ENCODE measurements at places on chromosomes 11 and 22. TPM values are rescaled to one million over a fixed set of nuclear protein-coding genes. Genes with fewer than 3 reads are reported as not detected.

Gene RIMBP3C
- 0.59 TPM for total RNA-seq

Gene ZBTB16
- 668 TPM for total RNA-seq

Gene CHCHD10
- total RNA-seq: not detected

Gene PAX6
- total RNA-seq: not detected

Gene MFRP
- total RNA-seq: not detected

Gene PTPRCAP
- 18.0 TPM for total RNA-seq

DNA sequence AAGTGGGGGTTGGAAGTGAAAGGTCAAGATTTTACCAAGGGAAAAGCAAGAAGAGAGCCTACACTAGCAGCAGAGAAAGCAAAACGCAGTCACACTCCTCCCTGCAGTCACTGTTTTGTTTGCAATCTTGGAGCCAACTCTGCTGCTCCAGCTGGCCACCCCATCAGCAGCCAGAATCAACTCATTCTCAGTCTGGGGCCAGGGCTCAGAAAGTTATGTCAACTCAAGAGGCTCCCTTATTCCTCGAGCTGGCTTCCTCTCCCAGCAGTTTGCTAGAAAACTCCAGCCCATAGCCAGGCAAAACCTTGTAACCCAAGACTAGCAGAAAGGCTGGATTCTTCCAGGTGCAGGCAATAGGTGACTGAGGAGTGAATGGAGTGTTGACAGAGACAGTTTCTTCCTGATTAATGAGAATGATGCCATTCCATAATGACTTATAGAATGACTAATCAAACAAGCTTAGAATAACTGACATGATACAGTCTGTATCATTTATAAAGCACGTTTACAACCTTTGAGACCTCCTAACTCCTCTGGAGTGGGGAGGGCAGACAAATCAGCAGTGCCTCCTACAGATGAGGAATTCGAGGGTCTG, 53.4 kb downstream of the P4HA3 start:
- H3K36me3 ChIP-seq: peaks cover 26% of the 10 kb centered on the region
- H3K4me1 ChIP-seq: no peaks in the 10 kb centered on the region
- H3K27ac ChIP-seq: no peak overlapping the region

GRCh38 chr22:28005513-28005912, 86.5 kb upstream of the PITPNB start:
- H3K27me3 ChIP-seq: no peaks in the 10 kb centered on the region
- peaks cover 11% of the 10 kb centered on the region for H3K4me1 ChIP-seq
- DNase-seq: no peak
- no peak overlapping the region for H3K27ac ChIP-seq
- no peak overlapping the region for H3K4me3 ChIP-seq

- H3K27ac ChIP-seq: no peak overlapping the region
- no peak overlapping the region for H3K4me3 ChIP-seq
- H3K36me3 ChIP-seq: no peaks in the 10 kb centered on the region
- no peak for DNase-seq
- H3K4me1 ChIP-seq: no peaks in the 10 kb centered on the region
- no peaks in the 10 kb centered on the region for H3K27me3 ChIP-seq
Measured at GRCh38 chr11:98565311-98565710, 455.4 kb upstream of the CNTN5 start.

DNA sequence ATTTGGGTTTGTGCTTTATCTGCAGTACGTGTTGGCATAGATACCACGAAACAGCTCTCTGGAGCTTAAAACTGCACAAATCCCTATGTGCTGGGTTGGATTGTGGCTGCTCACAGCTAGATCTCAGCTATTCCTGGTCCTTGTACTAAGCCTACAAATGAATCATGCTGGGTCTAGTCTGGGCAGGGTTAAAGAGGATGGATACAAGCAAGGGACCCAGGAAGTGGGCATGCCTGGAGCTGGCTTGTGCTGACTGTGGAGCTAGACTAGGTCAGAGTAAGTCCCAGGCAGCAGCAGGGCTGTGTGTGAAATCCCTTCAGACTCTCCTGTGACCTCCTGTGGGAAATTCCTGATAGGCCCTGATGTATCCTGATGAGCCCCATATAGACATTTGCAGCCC, 3.9 kb upstream of the E2F8 start:
- no peak for DNase-seq
- no peak overlapping the region for H3K27ac ChIP-seq
- peaks cover 66% of the 10 kb centered on the region for H3K27me3 ChIP-seq
- peaks cover 15% of the 10 kb centered on the region for H3K4me1 ChIP-seq
- H3K36me3 ChIP-seq: no peaks in the 10 kb centered on the region

DNA sequence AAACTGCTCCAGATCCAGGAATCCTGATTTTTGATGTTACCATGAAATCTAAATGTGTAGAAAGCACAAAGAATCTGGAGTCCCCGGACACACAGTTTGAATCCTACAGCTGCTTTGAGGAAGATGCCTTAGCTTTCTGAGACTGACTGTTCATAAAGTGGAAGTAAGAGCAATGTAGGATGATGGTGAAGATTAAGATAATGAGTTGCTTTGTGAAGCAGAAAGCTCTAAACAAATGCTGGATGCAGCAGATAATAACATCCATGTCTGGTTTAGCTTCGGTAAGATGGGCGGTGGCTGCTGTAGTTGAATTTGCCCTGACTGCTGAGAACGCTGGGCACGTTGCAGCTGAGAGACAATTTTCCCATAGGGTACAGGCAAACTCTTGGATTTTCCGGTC, 20.1 kb downstream of the OVOL1 start:
- no peaks in the 10 kb centered on the region for H3K36me3 ChIP-seq
- no peak overlapping the region for H3K27ac ChIP-seq
- no peaks in the 10 kb centered on the region for H3K4me1 ChIP-seq
- no peak overlapping the region for H3K4me3 ChIP-seq
- peaks cover 44% of the 10 kb centered on the region for H3K27me3 ChIP-seq
- no peak for DNase-seq

- DNase-seq: no peak
- H3K4me3 ChIP-seq: no peak overlapping the region
- H3K4me1 ChIP-seq: no peaks in the 10 kb centered on the region
Measured at GRCh38 chr11:61375761-61376108, 13.6 kb downstream of the TMEM138 start.

DNA sequence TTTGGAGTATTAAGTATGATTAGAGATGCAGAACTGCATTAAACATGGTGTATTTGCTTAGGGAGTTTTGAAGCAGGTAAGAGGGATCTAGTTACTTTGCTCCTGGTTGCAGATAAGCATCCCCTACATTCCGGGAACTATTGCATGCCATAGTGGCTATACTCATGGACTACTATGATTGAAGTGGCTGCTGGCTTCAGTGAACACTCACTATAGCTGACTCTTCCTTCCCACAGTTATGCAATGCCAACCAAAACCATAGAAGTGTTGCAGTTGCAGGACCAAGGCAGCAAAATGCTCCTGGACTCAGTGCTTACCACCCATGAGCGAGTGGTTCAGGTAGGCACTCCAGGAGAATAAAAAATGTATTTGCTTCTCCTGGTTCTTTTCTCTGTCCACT, 17.0 kb downstream of the COA4 start:
- H3K4me3 ChIP-seq: no peak overlapping the region
- H3K36me3 ChIP-seq: no peaks in the 10 kb centered on the region
- H3K4me1 ChIP-seq: peaks cover 12% of the 10 kb centered on the region

- no peaks in the 10 kb centered on the region for H3K27me3 ChIP-seq
Measured at GRCh38 chr11:101807531-101807930, 107.3 kb upstream of the CEP126 start.

DNA sequence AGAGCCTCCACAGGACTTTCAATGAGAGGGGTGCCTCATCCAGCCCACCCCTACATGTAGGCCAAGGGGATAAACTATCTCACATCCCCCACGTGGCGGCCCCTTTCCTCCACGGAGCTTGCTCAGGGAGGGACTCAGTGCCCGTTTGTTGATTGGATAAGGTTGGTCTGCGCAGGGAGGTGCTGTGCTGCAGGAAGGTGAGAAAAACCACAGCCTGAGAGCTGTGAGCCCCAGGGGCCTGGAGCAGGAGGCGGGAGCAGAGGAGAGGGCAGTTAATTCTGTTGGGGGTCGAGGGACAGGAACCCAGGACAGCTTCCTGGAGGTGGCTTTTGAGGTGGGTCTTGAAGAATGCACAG, 31.9 kb upstream of the ATXN10 start:
- no peak overlapping the region for H3K4me3 ChIP-seq
- no peak overlapping the region for H3K27ac ChIP-seq
- H3K36me3 ChIP-seq: no peaks in the 10 kb centered on the region
- DNase-seq: no peak

DNA sequence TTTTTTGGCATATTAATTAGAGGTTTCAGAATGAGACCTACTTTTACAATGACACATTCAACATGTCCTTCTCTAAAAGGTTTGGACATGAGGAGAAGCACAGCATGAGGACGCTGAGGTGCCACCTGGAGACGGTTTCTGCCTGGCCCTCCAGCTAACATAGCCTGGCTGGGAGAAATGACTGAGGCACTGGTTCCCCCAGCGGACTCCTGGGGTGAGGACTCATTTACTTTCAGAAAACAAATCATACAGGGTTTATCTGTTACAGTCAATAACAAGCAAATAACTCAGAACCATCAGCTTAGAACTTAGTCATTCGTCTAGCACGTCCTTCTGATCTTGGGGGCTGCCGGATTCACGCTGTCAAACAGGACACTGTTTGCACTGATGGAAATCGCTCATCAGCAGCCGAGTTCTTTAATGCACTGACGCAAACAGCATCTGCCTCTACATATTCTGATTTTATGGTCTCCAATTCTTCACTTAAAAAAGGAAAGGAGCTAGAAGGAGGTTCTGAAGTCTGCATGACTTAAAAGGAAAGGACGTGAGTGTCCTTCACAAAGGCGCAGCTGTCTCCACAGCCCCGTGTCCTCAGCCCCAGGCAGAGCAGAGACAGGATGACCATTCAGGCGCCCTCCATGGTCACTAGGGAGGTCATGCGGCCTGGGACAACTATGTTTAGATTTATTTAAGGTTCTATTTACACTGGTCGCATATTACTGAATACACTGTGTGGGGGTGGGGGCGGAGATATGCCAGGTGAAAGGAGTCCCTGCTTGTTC, 44.2 kb downstream of the CERK start:
- no peak for DNase-seq
- no peaks in the 10 kb centered on the region for H3K27me3 ChIP-seq
- no peaks in the 10 kb centered on the region for H3K4me1 ChIP-seq
